ENCODE measurements at places on chromosomes 13 and 19.

- no peak for DNase-seq
Measured at GRCh38 chr19:31107096-31107495, 242.1 kb downstream of the TSHZ3 start.

GRCh38 chr19:45156011-45156630, 4.7 kb downstream of the NKPD1 start:
- DNase-seq: no peak

GRCh38 chr13:38384171-38384570, 34.5 kb downstream of the UFM1 start:
- DNase-seq: no peak

DNA sequence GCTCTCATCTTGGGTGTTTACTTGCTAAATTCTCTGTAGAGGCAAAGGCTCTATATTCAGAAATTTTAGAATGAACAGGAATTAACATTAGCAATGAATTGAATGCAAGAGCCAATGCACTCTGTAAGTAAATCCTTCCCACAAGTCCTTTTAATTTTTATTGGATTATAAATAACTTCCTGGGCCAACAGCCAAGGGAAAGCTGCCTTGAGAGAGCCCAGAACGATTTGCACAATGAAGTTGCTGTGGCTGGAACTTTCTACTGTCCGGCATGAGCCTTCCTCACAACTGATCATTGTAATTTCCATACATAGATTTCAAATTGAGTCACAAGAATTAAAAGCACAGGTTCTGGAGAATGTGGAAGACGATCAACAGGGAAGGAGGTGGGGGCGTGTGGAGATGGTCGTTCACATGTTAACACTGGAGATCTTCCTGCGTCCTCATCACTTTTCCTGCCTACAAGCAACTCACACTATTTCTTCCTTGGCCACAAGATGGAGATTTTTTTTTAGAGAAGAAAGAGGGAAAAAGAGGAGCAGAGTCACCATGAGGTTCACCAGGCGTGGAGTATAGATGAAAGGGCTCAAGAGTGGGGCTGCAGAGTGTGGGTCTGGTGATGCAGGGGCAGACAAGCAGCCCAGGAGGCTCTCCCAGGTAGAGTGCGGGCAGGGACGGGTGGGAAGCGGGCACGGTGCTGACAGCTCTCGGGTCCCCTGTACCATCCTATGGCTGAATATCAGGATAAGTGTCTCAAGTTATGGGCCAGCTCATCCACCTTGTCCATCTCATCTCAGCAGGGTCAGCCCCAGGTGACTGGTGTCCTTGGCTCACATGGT, 110.7 kb downstream of the SOX1 start:
- DNase-seq: no peak

GRCh38 chr19:42096255-42096837, 20.4 kb downstream of the ZNF574 start:
- no peak for DNase-seq

- DNase-seq: no peak
Measured at GRCh38 chr13:99237981-99238662, 20.1 kb downstream of the GPR18 start.

- no peak for DNase-seq
Measured at GRCh38 chr13:99496184-99497142, 4.8 kb upstream of the TM9SF2 start.

GRCh38 chr19:18972301-18972811, 31.3 kb upstream of the HOMER3 start:
- DNase-seq: no peak

DNA sequence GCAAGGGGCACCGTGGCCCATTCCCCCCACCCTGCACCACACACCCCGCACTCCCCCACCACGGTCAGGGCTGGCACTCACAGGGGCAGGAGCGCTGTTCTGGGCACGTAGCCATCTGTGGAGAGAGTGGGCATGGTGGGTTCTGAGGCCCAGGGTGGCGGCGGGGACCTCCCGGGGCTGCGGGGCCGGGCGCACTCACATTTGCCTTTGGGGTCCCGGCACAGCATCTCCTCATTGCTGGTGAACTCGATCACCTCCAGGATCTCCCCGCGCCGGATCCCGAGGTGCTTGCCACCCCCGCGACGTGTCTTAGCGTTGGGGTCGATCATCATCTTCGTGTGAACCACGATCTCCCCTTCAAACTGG, 12.1 kb downstream of the PRAM1 start:
- no peak for DNase-seq

- DNase-seq: no peak
Measured at GRCh38 chr13:25971459-25972145, 80.2 kb downstream of the SHISA2 start.

- DNase-seq: no peak
Measured at GRCh38 chr19:45087531-45087930, 5.4 kb upstream of the PPP1R37 start.

DNA sequence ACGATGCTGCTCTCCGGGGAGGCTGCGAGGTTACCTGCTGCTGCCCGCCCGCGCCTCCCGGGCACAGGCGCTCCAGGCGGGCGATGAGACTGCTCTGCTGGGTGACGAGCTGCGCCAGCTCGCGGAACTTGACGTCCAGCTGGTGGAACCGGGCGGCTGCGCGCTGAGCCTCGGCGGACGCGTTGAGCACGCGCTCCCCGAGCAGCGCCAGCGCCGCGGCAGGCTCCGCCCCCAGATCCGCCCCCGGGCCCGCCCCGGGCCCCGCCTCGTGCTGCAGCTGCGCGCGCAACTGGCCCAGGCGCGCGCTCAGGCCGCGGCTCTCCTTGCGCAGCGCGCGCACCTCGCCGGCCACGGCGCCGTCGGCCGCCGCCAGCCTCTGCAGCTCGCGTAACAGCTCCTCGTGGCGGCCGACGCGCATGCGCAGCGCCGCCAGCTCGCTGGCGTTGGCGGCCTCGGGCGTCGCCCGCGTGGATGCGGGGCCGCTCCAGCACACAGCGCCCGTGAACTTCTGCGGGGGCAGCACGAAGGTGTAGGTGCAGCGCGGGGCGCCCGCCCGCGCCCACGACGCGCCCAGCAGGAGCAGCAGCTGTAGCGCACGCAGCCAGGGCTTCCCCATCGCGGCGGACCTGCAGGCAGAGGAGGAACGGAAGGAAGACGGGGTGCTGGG, 6.4 kb downstream of the ANGPTL6 start:
- peak; percentile 99 for DNase-seq

DNA sequence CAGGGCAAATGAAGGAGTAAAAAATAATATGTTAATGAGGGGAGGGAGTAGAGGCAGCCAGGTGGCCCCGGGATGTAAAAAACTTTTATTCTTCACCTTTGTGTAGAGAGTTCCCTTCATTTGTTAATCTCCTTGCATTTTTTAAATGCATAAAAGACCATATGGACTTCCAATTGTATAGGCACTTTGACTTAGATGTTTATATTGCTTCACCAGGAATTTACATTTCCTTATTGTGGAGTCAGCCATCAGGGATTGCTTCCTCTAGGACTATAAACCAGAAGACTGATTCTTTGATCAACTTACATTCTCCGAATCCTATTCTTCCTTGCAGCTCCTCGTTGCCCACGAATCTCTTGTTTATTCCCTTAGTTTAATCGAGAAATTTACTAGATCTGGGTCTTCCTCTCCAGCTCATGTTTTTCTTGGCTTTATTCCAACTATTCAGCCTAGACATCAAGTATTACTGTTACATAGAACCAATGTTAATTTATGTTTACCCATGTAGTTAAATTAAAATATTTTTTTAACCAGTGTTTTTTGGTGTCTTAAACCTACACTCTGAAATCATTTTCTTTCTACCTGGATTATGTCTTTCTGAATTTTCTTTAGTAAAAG, 1187.0 kb upstream of the SLC10A2 start:
- no peak for DNase-seq

DNA sequence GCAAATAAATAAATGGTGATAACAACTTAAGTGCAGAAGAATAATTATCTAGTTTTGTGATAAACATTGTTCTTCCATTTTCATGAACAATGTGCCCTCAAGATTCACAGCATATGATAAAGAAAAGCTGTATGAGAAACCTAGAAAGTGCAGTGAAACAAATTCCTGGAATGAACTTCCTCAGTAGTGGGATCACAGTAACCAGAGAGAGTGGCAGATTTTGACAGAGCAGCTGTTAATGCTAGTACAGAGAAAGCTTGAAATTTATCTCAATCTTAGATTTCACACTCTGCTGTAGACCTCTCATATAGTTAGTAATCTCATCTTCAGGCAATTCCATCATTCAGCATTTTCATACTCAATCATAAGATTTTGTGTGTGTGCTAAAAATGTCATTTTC, 664.9 kb downstream of the PCDH9 start:
- DNase-seq: no peak

GRCh38 chr19:7701654-7702457, at the start of gene FCER2:
Gene FCER2 (minus strand): TSS chr19:7702131. CDS start chr19:7699760, 2,371 bp downstream.
- DNase-seq: no peak

GRCh38 chr13:39967199-39967959, 311.9 kb downstream of the COG6 start:
- no peak for DNase-seq

DNA sequence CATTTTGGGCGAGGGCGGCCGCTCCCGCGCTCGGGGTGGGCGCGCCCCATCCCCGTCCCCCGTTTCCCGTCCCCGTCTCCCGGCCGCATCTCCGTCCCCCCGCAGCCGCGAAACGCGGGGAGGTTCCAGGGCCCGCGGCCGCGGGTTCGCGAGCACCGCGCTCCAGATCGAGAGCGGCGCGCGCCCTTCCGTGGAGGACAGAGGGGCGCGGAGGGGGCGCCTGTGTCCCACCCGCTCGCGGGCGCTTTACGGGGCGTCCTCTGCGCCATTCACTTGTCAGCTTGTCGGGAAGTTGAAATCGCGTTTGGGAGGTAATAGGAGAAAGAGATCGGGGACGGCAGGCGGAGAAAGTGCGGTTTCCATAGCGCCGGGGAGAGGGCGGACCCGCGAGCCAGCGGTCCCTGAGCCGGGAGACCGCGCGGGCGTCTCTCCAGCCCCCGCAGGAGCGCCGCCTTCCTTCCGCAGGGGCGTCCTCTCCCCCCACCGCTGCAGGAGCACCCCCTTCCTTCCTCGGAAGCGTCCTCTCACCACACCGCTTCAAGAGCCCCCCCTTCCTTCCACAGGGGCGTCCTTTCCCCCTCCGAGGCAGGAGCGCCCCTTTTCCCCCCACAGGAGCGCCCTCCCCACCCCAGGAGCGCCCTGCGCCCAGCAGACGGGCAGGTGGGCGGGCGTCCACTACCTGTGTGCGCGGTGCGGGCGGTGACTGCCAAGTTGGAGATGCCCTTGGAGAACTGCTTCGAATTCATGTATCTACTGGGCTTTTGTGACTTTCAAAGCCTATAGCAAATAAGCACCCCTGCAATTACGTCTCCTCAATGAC, 962 bp upstream of the IRS2 start:
- no peak for DNase-seq

GRCh38 chr13:26474286-26474685, 83.2 kb upstream of the WASF3 start:
- no peak for DNase-seq

DNA sequence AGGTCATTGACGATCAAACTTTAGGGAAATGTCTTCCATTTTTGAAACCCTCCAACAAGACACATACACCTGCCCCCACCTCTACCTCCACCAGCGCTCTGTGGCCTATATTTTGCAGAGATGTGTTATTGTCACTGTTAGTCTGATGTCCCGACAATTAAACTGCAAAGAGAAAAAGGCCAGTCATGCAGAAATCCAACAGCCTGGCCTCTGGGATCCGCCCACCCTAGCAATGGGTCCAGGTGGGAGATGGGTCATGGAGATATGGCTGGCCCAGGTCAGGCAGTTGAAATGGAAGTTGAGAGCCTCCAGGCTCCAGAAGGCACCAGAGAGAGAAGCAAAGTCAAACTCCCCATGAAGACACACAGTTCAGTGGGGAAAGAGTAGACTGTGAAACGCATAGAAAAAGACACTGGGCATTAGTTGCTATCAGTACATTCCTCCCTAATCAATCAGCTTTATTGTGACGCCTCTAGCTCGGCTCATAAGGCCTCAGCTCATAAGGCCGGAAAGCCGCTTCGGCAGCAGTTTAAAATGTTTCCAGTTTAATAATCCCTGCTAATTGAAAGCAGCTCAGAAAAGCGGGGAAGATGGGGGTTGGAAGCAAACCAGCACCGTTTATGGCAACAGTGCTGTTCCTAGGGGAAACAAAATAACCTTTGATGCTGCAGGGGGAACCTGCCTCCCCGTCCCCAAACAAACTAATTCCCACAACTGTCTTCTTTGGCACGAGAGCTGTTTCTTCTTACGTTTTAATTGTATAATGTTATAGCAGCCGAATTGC, 239.7 kb upstream of the ZNF507 start:
- no peak for DNase-seq

DNA sequence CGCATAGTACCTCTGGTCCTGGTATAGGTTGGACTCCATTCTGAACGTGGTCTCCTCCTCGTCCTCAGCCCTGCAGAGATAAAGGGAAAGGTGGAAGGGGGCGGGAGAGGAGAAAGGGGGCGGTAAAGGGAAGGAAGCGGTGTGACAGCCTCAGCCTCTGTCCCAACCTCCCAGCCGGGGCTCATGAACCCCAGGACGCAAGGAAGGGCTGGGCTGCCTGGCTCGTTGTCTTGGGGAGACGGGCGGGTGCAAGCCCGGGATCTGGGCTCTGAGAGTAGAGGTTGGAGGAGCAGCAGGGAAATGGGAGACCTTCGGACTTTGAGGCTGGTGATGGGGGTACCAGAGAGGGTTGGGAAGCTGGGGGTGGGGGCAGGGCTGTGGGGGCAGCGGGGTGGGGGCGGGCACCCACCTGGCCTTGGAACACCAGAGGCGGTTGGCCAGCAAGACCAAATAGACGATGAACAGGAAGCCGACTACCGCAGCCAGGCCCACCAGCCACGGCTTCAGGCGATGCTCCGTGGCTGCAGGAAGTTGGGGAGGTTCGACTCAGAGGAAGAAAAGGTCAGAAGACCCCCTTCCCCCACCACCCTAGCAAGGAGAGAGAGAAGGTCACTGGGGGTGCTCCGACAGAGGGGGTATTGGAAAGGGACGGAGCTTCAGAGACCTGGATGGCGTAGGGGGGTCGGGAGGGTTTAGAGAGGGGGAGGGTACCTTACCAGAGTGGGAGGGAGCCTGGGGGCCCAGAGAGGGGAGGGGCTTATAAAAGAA, 1.7 kb downstream of the SMIM24 start:
- DNase-seq: no peak

DNA sequence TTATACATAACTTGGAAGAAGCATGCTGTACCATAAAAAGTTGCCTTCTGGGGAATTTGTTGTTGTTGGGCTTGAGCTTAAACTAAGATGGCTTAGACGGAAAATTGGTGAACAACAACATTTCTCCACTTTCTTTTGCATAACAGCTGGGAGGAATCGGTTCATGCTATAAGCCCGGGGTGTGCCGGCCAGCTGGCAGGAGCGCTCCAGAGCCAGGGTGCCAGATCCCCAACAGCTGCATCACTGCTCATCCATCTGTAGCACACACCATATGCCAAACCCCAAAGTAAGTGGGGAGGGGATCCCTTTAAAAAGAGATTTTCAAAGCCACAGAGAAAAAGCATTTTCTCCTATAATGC, 419.5 kb upstream of the ARGLU1 start:
- no peak for DNase-seq

DNA sequence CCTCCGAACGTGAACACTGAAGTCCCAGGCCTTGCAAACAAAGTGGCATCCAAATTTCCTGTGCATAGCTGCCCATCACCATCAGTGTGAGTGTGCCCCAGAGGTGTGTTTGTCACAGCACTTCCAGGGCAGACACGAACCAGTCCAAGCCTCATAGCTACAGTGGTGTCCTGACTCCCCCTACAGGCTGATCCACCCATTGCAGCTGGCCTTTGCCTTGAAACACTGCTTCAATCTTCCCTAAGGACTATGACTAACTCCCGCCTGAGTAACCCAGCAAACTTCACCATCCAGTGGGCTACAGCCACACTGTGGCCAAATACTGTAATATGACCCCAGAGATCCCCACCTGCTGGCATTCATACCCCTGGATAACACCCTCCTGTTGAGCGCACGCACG, 3.9 kb downstream of the ZNF266 start:
- DNase-seq: no peak

All from HuH-7.5 (cell line).